ENCODE measurements at places on chromosomes 1 and 21. TPM values are rescaled to one million over a fixed set of nuclear protein-coding genes. Genes with fewer than 3 reads are reported as not detected.

DNA sequence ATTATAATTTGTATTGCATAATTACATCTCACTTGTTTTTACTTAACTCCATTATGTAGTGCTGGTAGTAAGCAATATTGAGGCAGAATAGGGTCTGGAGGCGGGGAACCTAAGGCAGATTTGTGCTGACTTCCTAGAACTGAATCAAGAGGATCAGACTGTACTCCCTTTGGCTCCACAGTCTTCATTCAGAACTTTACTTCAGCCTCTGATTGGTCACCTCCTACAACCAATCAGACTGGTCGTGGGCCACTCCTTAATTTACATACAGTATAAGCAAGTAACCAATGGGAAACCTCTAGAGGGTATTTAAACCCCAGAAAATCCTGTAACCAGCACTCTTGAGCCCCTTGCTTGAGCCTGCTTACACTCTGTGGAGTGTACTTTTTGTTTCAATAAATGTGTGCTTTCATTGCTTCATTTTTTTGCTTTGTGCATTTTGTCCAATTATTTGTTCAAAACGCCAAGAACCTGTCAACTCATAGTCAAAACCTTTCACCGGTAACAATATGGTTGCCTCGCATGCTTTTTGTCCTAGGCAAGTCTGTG, 31.6 kb downstream of the ZBTB8OS start:
- peaks cover 25% of the 10 kb centered on the region for H3K36me3 ChIP-seq
- H3K27ac ChIP-seq, result no peak overlapping the region
- H3K4me3 ChIP-seq, result no peak overlapping the region
- no peak for DNase-seq
- peaks cover 25% of the 10 kb centered on the region for H3K4me1 ChIP-seq

DNA sequence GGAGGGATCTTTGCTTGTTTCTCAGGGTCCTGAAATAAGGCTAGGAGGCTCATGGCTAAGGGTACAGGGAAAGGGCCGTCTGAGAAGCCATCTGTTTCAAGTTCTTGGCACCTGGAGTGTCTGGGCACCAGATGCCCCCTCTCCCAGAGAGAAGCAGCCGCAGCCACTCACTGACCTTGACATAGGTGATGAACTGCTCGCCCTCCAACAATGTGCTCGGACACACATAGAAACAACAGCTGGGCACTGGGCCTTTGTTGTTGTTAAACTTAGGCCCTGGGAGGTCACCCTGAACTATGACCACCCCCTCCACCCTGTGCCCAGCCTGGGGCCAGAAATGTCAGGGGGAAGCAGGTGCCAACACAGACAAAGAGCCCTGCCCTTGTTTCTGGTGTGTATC, 9.2 kb upstream of the TNNI1 start:
- H3K36me3 ChIP-seq, result no peaks in the 10 kb centered on the region
- no peak overlapping the region for H3K4me3 ChIP-seq
- peaks cover 2% of the 10 kb centered on the region for H3K27me3 ChIP-seq
- no peak overlapping the region for H3K27ac ChIP-seq

- DNase-seq, result peak; percentile 71
- no peaks in the 10 kb centered on the region for H3K27me3 ChIP-seq
- peak overlapping the region; percentile 85 for H3K4me3 ChIP-seq
- H3K27ac ChIP-seq, result peak overlapping the region; percentile 96
- no peaks in the 10 kb centered on the region for H3K36me3 ChIP-seq
Observed at GRCh38 chr21:44926331-44927101, 5.8 kb upstream of the ITGB2 start.

GRCh38 chr21:42508371-42508770, 5.3 kb upstream of the SLC37A1 start:
- no peak for DNase-seq
- H3K36me3 ChIP-seq, result no peaks in the 10 kb centered on the region
- H3K4me1 ChIP-seq, result peaks cover 3% of the 10 kb centered on the region

DNA sequence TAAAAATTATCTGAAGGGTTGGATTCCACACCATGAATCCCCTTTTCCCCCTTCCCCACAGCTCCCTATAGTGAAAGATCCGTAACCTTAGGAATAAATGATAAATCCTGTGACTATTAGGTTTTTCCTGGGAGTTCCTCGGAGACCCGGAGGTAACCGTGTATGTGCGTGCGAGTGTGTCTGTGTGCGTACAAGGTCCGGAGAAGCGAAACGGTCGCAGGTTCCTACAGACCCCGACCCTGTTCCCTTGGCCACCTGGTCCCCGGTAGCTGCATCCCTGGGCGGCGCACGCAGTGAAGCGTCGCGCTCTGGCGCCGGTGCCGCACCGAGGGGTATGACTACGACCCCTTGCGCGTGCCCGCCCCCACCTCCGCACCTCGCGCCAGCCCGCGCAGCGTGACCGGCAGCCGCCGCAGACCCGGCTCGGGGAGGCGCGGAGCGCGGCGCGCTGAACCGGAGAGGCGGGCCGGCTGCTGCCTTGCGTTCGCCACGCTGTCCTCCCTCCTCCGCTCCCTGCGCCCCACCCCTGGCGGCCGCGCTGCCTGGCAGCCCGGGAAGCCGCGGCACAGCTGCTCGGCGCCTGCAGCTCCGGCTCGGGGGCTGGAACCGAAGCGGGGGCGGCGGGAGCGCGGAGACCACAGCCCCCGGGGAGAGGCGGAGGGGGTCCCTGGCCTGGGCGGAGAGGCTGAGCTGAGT, at the start of gene AK5:
Gene AK5, plus strand, starts transcription at position 529 of the 696 bp plus-strand sequence. CDS start 295 bp downstream, outside the sequence.
- H3K27me3 ChIP-seq, result peaks cover 5% of the 10 kb centered on the region
- no peak within 1 kb of the TSS for H3K27ac ChIP-seq
- no peaks in the 10 kb centered on the region for H3K36me3 ChIP-seq
- DNase-seq, result peak; percentile 56

DNA sequence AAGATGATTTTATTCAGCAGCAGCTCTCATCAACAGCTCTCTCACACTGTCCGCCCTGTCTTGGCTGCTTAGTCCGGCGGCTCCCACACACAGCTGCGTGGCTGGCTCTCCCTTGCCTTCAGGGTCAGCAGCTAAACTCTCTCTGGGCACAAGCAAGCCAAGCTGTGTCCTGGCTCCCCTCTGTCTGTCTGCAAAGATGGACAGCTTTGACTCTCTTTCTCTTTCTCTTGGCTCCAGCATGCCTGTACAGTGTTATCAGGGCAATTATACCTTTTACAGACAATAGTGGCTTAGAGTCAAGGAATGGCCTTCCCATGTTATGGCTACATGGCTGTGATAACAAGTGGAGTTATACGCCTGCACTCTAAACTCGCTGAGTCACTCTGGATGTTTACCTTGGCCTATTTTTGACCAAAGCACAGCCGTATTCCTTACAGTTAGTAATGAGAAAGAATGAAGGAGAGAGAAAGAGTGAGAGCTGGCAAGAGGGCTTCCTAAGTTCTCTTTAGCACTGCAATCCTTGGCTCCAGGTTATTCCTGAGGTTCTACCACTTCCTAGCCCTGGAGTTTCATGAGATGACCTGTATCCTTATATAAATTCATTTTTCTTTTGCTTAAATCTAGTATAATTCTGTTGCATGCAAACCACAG, 59.9 kb upstream of the ZSWIM5 start:
- no peaks in the 10 kb centered on the region for H3K36me3 ChIP-seq
- H3K27ac ChIP-seq, result no peak overlapping the region
- no peaks in the 10 kb centered on the region for H3K27me3 ChIP-seq
- no peaks in the 10 kb centered on the region for H3K4me1 ChIP-seq
- no peak overlapping the region for H3K4me3 ChIP-seq

DNA sequence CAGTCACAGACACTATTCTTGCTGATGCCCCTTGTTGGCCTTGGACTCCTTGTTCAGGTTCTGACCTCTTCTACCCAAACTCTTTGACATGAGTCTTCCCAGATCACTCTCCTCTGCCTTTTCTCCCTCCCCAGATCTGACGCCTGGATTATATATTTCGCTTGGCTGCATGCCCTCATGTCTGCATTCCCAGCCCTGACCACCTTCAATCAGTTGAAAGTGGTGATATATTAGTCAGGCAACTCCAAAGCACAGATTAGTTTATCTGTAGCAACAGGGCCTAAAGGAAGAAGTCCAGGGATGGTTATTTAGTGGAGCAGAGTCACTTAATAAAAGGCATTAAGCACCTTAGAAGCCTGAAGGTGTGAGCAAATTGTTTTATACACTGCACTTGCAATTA, 110.0 kb upstream of the GUCA2B start:
- no peak overlapping the region for H3K27ac ChIP-seq
- no peaks in the 10 kb centered on the region for H3K4me1 ChIP-seq
- peaks cover 1% of the 10 kb centered on the region for H3K27me3 ChIP-seq
- H3K36me3 ChIP-seq, result no peaks in the 10 kb centered on the region

- no peak overlapping the region for H3K4me3 ChIP-seq
- H3K36me3 ChIP-seq, result peaks cover 37% of the 10 kb centered on the region
- DNase-seq, result no peak
- H3K4me1 ChIP-seq, result peaks cover 26% of the 10 kb centered on the region
- H3K27ac ChIP-seq, result no peak overlapping the region
Observed at GRCh38 chr1:118982821-118983557, 5.2 kb downstream of the TBX15 start.

DENND2C gene
- total RNA-seq, result 0.90 TPM

LY9 gene
- total RNA-seq, result 4.9 TPM

TMEM51 gene
- not detected for total RNA-seq
